ENCODE measurements at places on chromosomes 12 and 14.

- peak; percentile 18 for DNase-seq
These were observed 69.1 kb downstream of the ASCL4 start for GRCh38 chr12:107843351-107844311.

DNA sequence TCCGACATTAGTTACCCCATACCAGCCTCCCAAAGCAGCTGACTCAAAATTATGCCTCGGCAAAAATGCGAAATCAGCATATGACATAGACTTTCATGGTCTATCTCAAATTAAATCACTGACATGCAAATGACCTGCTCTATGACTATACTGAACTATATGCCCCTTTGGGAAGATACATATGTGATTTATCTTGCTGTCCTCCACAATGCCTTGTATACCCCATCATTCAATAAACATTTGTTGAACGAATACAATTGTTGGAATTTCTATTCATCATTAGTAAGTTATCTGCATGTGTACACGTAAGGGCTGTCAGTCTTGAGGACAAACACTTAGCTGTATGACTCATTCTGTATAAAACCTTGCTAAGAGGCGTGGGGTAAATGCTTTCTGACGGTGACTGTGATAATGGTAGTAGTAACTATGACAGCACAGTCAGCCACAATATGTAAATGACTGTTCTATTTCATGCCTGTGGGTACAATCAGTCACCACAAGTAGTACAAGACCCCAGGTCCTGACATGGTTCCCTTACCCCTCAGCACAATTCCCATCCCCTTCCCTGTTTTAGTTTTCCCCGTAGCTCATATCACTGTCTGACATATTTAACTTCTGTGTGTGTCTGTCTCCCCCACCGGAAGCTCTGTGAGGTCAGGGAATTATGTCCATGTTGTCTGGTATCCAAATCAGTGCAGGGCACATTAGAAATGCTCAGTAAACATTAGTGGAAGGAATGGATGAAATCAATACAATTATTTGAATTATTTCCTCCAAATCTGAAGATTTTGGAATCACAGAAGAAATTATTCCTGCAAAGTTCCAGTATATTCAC lies 42.8 kb downstream of the STXBP6 start:
- peak; percentile 96 for DNase-seq

DNA sequence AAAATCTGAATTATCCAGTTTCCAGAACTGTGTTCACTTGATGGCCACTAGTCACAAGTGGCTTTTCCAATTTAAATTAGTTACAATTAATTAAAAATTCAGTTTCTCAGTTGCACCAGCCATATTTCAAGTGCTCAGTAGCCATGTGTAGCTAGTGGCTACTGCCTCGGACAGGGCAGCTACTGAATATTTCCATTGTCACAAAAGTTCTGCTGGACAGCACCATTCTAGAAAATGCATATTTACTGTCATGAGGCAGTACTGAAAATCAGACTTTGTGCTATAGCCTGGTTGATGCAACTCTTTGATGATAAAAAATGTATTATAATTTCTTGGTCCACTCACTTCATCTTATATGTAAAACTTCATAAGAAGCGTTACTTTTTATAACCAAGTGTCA lies 11.5 kb upstream of the OVCH1 start:
- no peak for DNase-seq

GRCh38 chr14:50020799-50021198 lies 95.6 kb downstream of the VCPKMT start:
- DNase-seq: peak; percentile 45

- DNase-seq: peak; percentile 34
These were observed 48.2 kb downstream of the SETD3 start for GRCh38 chr14:99432485-99432884.

DNA sequence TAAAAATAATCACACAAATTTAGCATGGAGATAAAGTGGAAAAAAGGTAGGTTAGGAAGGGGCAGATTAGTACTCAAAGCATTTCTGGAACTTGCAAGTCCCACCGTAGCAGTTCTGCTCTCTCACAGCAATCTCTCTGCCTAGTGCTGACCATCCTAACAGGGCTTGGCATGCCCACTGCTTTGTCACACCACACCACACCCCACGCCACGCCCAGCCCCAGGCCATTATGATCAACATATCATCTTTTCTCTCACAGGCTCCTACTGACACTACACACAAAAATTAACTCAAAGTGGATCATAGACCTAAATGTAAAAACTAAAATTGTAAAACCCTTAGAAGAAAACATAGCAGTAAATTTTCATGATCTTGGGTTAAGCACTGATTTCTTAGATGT lies 273.7 kb downstream of the DAD1 start:
- DNase-seq: no peak

GRCh38 chr14:89954070-89955021 lies at the start of gene EFCAB11:
EFCAB11 (minus strand) TSS chr14:89954730; CDS start chr14:89954660, 70 bp downstream.
- DNase-seq: peak; percentile 99

- no peak for DNase-seq
These were observed 812.8 kb downstream of the C12orf50 start for GRCh38 chr12:87216436-87216835.

DNA sequence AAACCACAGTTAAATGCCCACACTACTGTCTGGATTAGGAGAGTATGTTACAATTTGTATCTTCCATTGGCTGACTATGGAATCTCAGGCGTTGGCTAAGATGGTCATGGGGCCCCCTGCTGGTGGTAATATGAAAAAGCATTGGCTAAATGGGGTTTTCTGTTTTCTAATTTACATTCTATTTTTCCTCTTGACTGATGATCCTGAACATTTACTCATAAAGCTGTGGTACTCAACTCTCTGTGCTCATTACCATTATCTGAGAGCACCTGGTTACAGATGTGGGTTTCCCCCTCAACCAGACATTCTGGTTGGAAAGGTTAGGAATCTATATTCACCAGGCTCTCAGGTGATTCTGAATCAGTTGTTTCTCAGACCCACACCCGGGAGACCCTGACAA lies 64.8 kb downstream of the WSCD2 start:
- DNase-seq: peak; percentile 5

GRCh38 chr12:57230381-57231155 lies 1.1 kb downstream of the SHMT2 start:
- DNase-seq: peak; percentile 47

- DNase-seq: peak; percentile 85
These were observed 2.3 kb downstream of the HMGA2 start for GRCh38 chr12:65826353-65827171.

GRCh38 chr14:103960457-103961055 lies 18.2 kb upstream of the RD3L start:
- DNase-seq: no peak

All from EH (cell line).